ENCODE measurements at places on chromosomes 1 and 21.

GRCh38 chr1:227603327-227603726 lies 40.0 kb downstream of the ZNF678 start:
- no peak for DNase-seq

- peak; percentile 76 for DNase-seq
Observed at GRCh38 chr1:215568299-215568692, 1.2 kb downstream of the KCTD3 start.

GRCh38 chr1:98556521-98557158 lies 104.9 kb upstream of the SNX7 start:
- peak; percentile 67 for DNase-seq

GRCh38 chr1:78792756-78793155 lies 143.1 kb downstream of the IFI44 start:
- DNase-seq, result peak; percentile 1

GRCh38 chr1:180176965-180177364 lies 22.3 kb downstream of the QSOX1 start:
- DNase-seq, result no peak

- DNase-seq, result no peak
Observed at GRCh38 chr1:46218443-46218842, 15.3 kb downstream of the LURAP1 start.

GRCh38 chr1:231497629-231498152 lies 30.8 kb upstream of the TSNAX start:
- peak; percentile 24 for DNase-seq

- DNase-seq, result no peak
Observed at GRCh38 chr1:154911691-154912550, 24.6 kb downstream of the PMVK start.

- peak; percentile 81 for DNase-seq
Observed at GRCh38 chr1:223401873-223402789, 8.9 kb downstream of the CCDC185 start.

DNA sequence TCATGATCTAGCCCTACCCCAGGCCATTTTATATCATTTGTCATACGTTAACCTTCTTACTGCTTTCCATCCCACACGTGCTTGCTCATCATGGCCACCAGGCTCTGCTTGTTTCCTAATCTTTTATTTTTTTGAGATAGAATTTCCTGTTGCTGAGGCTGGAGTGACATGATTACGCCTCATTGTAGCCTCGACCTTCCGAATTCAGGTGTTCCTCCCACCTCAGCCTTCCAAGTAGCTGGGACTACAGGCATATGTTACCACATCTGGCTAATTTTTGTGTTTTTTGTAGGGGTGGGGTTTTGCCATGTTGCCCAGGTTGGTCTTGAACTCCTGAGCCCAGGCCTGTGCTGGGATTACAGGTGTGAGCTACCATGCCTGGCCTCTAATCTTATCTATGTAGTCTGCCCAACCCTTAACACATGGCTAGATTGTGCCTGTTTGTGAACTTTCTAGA lies 3.3 kb downstream of the UAP1 start:
- peak; percentile 49 for DNase-seq

GRCh38 chr1:25481625-25482024 lies 50.9 kb downstream of the MACO1 start:
- DNase-seq, result no peak

DNA sequence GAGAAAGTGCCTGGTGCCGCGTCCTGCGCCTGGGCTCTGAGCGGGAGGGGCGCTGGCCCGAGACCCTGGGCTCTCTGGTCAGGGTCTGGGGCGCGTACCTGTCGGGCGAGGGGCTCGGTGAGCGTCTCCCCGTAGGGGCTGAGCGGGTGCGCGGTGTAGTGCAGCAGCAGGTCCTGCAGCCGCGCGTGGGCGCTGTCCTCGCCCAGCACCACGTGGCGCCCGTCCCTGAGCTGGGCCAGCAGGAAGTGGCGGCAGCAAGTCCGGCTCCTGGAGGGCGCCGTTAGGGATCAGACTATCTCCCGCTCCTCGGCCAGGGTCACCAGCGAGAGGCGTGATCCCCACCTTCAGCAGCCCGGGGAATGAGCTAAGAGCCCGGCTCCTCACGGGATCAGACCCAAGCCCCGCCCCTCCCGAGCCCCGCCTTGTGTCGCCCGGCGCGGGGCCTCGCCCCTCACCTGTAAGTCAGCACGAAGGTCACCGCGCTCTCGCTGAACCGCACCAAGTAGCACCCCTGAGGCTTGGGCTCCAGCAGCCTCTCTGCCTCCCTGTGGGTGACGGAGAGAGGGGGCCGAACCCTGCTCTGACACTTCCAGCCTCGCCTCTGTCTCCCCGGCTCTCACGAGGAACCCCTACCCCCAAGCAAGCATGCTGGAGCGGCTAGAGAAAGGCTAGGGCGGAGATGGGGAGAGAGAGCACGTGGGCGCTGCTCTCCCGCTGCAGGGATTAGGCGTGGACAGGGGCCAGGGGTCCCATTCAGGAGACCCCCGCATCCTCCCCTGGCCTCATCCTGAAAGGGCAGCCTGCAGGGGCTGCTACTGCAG lies 2.7 kb downstream of the SH2D2A start:
- peak; percentile 45 for DNase-seq

DNA sequence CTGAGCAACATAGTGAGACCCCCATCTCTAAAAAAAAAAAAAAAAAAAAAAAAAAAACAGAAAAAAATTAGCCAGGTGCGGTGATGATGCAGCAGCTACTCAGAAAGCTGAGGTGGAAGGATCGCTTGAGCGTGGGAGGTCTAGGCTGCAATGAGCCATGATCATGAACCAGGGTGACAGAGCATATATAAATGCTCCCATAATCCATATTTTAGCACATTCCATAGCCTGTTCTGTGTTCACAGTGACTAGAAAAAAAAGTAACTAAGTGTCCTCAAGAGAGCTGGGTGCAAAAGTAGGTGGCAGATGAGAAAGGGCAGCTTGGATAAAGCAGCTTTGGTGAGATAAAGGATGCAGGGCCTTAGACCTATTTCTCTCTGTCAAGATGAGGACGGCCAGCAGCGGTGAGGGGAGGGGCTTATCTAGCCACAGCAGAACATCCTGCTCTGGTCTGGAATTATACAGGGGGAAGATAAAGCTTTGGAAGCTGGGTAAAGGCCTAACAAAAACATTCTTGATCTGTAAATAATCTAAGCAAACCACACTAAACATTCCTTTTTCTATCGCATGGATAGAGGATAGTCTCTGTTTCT lies 205.3 kb downstream of the DAB1 start:
- no peak for DNase-seq

GRCh38 chr1:112325504-112325903 lies 70.5 kb upstream of the CTTNBP2NL start:
- no peak for DNase-seq

GRCh38 chr1:211736351-211736915 lies 61.0 kb upstream of the NEK2 start:
- DNase-seq, result no peak

DNA sequence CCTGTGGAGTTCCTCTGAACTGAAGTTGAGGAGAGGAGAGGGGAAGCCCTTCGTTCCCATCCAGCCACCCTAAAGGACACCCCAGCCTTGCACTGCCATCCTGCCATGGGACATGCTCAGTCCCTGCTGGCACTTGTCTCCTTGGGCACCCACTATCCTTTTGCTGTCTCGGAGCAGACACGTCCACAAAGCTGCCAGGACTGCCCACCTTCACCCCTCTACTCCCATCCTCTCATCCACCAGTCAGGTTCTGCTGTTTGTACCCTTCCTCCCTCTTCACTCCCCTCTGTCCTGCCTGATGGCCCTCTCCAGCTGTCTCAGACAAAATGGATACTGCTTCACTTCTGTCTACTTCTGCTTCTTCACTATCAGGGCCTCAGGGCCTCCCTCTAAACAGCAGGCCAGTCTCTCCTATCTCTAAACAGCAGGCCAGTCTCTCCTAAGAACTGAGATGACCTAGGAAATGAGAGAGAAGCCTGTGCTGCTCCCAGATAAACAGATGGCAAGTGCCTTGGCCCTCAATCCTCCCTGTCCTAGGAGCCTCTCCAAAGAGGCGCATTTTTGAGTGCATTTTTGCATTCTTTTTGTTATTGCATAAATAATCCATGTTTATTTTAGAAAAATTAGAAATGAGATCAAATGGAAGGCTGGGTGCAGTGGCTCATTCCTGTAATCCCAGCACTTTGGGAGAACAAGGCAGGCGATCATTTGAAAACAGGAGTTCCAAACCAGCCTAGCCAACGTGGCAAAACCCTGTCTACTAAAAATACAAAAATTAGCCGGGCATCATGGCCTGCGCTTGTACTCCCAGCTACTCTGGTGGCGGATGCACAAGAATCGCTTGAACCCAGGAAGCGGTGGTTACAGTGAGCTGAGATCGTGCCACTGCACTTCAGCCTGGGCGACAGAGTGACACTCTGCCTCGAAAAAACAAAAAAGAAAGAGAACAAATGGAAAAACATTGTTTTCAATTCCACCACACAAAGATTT lies 4.4 kb upstream of the PYCR2 start:
- DNase-seq, result no peak

DNA sequence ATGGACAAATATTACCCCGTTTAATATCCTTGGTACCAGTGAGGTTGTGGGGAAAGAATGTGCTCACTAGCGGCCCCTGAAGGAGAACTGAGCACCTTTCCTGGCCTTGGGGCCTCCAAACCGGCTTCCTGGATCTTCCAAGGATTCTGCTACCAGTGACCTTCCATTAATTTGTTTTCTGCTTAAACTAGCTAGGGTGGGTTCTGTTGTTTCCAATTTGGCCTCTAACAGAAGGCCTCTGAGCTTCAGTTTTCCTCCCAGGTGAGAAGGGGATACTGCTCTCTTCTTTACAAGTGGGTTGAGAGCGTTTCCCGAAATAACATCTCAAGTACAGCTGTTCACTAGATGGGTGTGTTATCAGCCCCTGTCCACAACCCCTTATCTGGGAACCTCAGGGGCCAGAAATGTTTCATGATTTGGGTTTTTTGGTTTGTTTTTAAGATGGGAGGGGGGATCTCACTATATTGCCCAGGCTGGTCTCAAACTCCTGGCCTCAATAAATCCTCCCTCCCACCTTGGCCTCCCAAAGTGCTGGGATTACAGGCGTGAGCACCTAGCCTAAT lies 16.9 kb upstream of the IFNGR2 start:
- peak; percentile 31 for DNase-seq

DNA sequence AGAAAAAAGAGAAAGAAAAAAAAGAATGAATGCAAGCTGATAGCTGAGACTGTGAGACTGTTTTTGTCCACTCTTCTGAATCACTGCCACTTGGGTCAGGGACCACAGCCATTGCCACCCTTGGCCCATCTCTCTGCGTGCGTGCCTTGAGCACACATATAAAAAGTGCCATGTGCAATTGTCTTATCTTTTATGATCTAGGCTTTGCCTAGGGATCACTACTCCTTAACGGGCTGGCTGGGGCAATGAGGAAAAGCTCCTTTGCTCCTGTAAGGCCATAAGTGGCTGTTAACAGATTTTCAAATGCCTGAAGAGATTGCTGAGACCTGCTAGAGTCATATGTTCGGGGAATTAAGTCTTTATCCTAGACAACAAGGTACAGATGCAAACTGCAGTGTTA lies 8.2 kb downstream of the SPATA46 start:
- DNase-seq, result no peak

GRCh38 chr1:191886977-191887376 lies 271.3 kb upstream of the RGS18 start:
- DNase-seq, result no peak

DNA sequence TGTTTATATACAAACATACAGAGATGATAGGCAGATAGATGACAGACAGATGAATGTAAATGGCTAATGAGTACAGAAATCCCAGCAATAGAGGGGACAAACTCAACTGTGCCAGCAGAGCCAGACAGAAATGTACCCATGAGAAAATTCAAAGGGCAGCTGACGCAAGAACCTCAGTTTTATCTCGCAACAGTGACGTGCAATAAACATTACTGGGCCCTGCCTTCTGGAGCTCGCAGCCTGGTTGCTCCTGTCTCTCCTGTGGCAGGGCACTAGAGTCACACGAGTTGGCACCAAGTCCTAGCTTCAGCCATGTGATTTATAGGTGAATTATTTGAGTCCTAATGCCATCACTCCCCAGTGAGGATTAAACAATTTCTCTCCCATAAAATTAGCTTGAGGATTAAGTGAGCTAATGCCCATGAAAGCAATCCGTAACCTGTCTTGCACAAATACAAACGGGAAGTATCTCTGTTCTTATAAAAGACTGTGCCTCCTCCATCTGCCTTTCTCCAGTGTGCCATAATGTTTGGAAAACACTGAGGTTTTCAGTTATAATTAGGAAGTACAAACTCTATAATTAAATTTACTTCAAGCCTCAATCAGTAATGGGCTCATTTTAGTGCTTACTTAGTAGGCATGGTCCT lies 50.7 kb downstream of the VAV3 start:
- DNase-seq, result no peak

DNA sequence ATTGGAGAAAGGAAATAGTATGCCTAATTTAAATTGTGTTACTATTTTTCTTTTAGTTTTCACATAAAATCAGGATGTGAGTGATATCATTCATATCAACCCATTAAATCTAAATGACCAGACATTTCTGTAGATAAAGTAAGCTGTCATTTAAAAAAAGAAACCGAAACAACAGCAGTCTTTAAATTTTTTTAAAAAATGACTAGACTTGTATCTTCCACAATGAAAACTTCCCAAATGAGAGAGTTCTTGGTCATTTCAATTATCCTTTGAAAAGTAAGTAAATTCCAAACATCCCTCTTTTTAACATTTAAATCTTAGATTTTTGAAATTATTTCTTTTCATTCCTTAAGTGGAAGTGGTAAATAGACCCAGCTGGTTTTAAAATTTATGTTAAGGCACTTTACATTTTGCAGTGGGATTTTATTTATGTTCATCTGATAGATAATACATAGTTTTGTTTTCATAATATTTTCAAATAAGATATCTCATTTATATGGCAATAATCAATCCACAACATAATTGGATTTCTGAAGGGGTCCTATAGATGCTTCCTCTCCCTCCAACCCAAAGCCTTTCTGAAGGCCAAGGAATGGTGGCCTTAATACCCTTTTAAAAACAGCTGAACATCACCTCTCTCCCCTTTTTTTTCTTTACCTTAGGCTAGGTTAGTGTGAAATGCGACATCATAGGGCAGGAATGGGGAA lies 3.1 kb downstream of the FOXD3 start:
- DNase-seq, result no peak

- DNase-seq, result peak; percentile 40
Observed at GRCh38 chr1:206658264-206658980, 23.1 kb downstream of the DYRK3 start.

GRCh38 chr1:172906778-172907592 lies 143.8 kb downstream of the TNFSF18 start:
- DNase-seq, result peak; percentile 96

DNA sequence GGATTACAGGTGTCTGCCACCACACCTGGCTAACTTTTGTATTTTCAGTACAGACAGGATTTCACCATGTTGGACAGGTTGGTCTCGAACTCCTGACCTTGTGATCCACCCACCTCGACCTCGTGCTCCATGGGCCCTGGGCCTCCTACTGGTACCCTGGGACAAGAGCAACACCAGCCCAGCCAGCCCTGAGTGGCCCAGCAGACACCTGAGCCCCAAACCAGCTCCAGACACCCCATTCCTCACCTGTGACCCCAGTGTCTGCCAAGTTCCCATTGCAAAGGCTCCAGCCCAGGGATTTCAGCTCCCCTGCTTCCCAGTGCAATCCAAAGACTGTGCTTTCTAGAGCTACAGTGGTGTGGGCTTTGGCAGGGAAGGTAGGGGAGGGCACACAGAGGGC lies 14.6 kb downstream of the MEF2D start:
- DNase-seq, result no peak
